ENCODE measurements at places on chromosomes 3 and 15.

- no peak for DNase-seq
Observed at GRCh38 chr3:97658668-97659285, 105.8 kb upstream of the ARL6 start.

DNA sequence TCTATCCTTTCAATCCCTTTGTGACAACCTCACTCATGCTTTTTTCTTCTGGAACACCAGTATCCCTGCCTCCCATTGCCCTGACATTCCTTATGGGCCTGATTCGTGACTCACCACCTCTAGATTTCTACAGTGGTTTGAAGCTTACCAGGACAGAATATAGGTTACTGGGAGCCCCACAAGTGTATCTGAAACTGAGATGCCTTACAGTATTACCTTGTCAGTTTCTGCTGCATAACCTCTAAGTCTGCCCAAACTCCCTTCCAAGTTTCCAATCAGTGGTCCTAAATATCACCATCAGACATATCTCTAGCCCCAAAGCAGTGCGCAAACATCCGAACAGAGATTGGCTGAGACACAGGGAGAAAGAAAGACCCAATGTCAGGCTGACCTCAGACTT lies 5.6 kb downstream of the CPB1 start:
- no peak for DNase-seq

GRCh38 chr3:62582495-62583172 lies 209.3 kb upstream of the FEZF2 start:
- DNase-seq = no peak

DNA sequence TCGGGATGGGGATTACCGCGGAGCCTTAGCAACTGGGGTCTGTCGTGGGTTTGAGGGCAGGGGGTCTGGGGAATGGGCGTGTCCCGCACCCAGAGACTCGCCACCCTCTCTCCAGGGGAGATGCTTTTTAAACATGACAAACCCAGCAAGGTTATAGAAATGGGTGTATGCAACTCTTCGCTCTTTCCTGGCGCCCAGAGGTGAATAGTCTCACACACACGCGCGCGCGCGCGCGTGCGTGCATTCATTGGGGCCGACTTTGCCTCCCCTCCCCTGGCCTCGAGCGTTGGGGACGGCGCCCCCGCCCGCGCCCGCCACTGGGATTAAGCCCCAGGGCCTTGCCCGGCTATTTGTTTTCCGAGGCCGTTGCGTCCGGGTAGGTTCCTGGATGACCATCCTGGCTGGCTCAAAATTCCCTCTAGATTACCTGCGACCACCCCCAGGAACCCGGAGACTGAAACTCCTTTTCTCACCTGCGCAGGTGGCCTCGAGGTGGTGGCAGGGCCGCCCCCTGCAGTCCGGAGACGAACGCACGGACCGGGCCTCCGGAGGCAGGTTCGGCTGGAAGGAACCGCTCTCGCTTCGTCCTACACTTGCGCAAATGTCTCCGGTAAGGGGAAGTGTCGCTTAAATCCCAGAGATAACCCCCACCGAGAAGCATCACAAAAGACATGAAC lies 777 bp downstream of the GPR160 start:
- peak; percentile 9 for DNase-seq

DNA sequence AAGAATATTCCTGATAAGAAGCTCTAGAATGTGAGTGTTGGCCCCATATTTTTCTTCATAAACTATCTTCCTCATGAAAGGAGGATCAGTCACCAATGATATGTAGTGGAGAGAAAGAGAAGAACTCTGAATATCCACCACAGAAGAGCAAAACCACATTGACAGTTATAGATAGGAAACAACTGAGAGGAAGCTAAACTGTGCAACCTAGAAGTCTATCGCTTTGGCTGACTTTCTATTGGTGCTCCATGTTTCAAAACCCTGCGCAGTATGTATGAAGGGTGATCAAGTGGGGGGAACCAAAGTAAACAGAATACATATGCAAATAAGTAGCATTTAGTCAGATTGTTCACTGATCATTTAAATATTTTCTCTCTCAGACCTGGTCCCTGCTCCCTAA lies 41.0 kb upstream of the ZNF280D start:
- no peak for DNase-seq

DNA sequence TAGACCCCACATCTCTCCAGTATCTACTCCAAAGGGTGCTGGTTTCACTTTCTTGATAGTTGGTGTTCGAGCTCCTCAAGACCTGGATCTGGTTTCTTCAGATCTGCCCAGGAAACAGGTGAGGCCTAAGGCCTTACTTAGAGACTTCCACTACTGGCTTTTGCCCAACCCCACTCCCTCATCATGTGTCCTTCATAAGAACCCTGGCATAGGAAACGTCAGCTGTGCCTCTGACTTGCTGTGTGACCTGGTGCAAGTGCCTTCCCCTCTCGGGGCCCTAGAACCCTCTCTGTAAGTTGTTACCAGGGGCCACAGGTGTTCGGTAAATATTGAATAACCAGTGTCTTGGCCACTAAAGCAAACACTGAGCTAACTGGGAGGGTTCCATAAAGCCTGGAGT lies 3.9 kb downstream of the OXTR start:
- DNase-seq = no peak

GRCh38 chr3:108320746-108321350 lies 24.5 kb downstream of the HHLA2 start:
- DNase-seq = no peak

GRCh38 chr3:32453346-32453745 lies 49.3 kb downstream of the CMTM6 start:
- DNase-seq = no peak

DNA sequence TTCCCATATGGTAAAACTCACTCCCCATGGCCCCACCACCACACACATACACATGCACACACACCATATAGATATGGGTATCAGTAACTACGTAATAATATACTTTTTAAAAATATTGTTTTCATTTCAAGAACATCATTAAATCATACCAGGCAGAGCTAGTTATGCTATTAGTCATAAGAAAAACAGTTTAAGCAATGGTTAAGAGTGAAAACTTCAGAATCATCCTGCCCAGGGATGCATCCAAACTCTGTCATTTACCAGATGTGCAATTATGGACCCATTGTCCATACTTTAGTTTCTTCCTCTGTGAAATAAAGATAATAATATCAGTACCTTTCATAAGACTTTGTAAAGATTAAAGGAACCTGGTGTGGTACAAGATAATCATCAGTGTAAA lies 608.3 kb downstream of the RBMS3 start:
- DNase-seq = no peak

DNA sequence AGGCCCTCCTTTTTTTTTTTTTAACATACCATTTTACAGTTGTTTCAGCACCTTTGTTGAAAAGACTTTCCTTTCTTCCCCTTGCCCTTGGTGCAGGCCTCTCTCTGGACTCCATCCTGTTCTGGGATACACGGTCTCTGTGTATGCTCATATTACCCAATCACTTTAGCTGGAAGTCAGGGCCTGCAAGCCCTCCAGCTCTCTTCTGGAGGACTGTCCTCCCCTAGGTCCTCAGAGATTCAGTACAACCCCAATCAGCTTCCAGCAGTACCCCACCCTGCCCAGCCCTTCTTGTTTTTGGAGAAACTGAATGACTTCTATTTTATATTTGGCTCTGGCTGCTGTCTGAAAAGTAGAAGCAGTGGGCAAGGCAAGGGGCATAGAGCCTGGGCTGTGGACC lies 270.8 kb downstream of the KLF13 start:
- DNase-seq = no peak
